Renal pelvis (tissue), 12 donors: ENCODE measurements at places on chromosomes 5 and 9.

GRCh38 chr5:117414926-117415325 lies 840.3 kb upstream of the SEMA6A start:
- DNase-seq, result no peak

- peak; percentile 74 for DNase-seq
These were observed 283.9 kb upstream of the TNC start for GRCh38 chr9:115401756-115402327.

DNA sequence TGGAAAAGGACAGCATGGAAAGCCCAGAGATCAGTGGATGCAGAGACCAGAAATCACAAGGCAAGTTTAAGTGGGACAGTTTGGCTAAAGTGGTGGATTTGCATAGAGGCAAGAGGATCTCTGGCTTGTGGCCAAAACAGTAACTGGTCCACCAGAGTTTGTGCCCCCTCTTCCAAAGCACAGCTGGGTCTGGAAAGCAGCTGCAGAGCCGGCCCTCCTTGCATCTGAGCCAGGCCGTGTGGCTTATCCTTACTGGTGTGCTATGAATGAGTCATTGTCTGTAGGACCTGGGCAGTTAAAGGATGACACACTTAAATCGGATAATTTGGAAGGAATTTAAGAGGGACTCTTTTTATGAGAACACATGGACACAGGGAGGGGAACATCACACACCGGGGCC lies 146.6 kb downstream of the PIP5K1B start:
- DNase-seq, result no peak

- DNase-seq, result no peak
These were observed 129.0 kb downstream of the MUSK start for GRCh38 chr9:110797611-110798010.

DNA sequence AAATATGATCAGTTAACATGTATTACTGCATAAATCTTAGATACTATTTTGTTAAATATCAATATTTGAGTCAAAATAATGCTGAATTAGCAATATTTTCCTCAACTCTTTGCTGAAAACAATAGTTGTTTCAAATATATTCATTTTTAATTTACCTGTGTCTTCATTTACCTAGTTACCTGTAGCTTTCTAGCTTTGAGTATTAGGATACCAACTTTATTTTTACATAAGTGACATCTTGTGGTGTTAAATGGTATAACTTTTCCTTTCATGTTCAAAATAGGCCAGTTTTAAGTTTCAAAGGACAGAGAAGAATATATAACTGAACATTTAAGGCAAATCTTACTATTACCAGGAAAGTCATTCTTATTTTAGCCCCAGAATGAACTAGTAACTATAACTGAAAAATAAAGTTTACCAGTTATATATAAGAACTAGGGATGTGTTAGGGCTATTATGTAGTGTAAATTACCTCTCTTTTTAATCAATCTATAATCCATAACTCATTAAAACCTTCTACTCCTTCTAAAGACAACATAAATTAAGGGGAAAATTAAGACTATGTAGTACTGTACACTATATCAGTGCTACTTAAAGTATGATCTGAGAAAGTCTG lies 25.3 kb downstream of the AP3B1 start:
- no peak for DNase-seq

DNA sequence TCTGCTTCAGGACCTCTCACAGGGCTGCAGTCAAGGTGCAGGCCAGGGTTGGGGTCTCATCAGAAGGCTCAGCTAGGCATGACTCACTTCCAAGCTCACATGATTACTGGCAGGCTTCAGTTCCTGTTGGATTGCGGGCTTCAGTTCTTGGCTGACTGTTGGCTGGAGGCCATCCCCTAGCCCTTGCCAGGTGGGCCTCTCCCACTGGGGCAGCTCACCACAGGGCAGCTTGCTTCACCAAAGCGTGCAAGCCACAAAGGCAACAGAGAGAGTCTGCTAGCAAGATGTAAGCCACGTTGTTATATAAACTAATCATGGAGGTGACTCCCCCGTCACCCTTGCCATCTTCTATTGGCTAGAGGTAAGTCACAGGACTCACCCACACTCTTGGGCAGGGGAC lies 14.4 kb downstream of the CPLX2 start:
- DNase-seq, result no peak
